CMK (cell line): ENCODE measurements at places on chromosomes 1 and 21.
A peak's percentile ranks its signal among the peaks of the same experiment; 100 is the strongest.

GRCh38 chr1:182340233-182341058 is 51.1 kb downstream of the GLUL start:
- DNase-seq: no peak

DNA sequence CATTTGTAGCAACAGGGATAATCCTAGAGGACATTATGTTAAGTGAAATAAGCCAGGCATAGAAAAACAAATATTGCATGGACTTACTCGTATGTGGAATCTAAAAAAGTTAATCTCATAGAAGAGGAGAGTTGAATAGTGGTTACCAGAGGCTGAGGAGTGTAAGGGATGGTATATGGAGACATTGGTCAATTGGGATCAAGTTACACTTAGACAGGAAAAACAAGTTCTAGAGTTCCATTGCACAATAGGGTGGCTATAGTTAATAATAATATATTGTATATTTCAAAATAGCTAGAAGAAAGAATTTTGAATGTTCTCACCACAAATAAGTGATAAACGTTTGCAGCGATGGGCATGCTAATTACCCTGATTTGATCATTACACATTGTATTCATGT is 354.6 kb downstream of the SEC16B start:
- DNase-seq: no peak

- no peak for DNase-seq
These were observed 23.3 kb downstream of the CAPN8 start for GRCh38 chr1:223642237-223642636.

DNA sequence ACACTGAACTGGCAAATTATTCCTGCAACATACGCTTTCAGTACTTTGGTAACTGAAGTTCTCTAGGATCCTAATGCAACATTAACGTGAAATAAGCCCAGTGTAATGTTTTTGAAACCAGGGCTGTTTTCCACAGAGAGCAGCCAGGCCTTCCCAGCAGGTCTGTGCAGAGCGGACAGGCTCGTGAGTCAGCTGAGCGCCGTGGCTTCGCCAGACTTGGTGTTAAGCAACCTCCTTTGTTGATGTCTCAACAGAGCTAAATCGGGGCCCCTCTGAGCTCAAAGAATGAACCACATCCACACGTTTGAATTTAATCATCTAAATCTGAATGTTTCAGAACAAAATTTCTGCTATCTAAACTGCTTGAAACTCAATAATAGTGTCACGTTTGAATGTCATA is 181.8 kb upstream of the FMN2 start:
- no peak for DNase-seq

DNA sequence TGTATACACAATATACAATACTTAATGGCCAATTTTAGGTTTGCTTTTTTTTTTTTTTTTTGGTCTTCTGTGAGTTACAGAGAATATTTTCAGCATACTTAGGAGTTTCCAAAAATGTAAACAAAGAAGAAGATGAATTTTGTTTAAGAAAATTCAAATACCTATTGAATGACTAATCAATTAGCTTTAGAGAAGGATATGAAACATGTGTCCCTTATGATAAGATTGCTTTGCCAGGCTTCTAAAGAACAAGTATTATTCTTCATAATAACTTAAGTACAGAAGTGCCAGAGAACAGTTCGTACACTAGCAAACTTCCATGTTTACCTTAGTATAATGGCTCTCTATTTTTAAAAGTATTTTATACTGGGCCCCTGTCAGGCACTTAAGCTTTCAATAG is 1191.0 kb upstream of the NCAM2 start:
- DNase-seq: no peak

GRCh38 chr1:234311414-234311813 is 61.8 kb upstream of the COA6 start:
- no peak for DNase-seq

DNA sequence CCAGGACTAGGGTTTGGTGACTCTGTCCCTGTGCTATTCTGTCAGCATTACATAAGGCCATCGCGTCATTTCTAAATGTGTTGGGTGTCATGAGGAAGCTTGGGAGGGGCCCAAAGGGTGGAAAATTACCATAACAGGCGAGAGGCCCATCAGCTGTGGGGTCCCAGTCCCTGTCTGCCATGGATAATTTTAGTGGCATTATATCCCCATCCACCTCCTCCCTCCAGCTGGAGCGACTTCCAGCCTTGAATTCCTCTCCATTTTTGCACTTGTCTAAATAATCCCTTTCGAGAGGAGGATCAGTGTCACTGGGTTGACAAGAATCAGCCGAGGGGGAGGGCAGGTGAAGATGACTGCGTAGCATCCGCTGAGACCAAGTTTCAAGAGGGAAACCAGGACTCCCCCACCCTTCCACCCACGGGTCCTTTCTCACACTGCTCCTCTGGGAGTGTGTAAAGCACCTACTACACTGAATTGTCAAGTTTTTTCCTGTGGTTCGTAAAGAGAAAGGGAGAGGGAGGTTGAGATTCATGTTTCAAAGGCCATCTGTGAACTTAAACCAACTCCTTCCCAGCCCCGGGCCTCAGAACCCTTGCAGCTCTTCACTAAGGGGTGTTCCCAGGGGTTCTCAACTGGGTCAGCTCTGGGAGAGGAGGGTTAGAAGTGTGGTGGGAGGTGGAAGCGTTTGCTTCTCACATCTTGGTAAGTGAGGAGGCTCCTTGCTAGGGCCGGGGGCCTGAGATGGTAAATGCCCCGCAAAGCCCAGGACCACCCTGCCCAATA is 29.2 kb downstream of the VASH2 start:
- no peak for DNase-seq

GRCh38 chr1:24329331-24329730 is 10.2 kb downstream of the GRHL3 start:
- peak; percentile 27 for DNase-seq

- DNase-seq: no peak
These were observed 394.8 kb downstream of the PBX1 start for GRCh38 chr1:164953815-164954214.

DNA sequence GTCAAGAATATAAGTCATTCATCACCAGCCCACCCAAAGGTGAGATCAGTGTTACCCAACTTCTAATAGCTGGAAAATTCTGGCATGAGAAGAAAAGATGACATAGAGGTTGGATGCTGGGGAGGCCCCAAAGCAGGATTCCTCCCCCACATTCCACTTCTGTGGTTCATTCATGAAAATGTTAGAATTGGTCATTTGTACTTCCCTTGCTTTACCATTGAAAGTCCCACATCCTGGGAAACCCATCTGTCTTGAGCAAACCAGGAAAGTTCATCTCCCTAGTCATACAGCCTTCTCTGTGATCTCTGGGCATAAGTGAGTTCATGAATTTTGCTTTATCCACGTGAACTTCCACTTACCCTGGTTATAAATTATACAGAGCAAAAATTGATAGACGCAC is 66.8 kb downstream of the SERINC2 start:
- no peak for DNase-seq

DNA sequence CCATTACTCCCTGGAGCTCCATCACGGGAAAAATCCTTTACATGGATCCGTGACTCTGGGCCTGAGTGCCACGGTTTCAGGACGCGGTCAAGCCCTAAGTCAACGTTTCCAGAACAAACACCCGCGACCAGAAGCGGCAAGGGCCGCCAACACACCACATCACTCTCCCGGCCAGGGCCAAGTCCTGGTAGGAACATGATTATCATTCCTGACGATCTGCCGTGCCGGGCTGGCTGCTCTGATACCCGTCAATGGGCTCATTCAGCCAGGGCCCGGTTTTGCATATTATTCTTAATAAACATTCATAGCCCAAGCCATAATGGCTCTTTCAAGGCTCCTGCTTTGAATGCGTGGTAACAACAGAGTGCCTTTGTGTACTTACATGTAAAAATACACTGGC is 44.6 kb upstream of the SIM2 start:
- DNase-seq: no peak

DNA sequence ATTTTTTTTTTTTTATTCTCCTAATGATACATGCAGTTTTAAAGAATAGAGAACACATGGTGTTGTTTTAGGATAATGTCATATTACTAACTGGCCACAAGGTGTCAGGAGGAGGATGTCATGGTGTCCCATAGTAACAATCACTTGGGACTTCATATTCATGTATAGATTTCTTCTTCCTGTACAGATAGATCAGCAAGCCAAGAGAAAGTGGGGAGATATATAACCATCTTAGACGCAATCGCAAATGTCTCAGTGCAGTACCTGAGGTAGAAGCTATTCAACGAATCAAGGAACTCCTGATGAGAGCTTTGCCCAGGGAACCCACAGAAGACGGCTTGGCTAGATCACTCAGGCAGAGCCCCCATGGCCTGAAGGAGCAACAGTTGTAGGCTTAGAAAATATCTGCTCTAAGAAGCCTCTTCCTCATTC is 12.3 kb downstream of the OR2T11 start:
- DNase-seq: peak; percentile 18

DNA sequence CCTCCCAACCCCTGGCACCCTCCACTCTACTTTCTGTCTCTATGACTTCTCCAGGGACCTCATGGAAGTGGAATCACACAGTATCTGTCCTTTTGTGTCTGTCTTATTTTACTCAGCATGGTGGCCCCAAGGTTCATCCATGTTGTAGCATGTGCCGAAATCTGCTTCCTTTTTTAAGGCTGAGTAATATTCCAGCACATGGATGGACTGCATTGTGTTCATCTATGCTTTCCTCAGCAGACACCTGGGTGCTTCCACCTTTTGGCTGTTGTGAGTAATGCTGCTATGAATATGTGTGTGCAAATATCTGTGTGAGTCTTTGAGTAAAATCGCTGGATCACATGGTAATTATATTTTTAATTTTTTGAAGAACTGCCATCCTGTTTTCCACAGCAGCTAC is 1.6 kb upstream of the PFKL start:
- DNase-seq: no peak

DNA sequence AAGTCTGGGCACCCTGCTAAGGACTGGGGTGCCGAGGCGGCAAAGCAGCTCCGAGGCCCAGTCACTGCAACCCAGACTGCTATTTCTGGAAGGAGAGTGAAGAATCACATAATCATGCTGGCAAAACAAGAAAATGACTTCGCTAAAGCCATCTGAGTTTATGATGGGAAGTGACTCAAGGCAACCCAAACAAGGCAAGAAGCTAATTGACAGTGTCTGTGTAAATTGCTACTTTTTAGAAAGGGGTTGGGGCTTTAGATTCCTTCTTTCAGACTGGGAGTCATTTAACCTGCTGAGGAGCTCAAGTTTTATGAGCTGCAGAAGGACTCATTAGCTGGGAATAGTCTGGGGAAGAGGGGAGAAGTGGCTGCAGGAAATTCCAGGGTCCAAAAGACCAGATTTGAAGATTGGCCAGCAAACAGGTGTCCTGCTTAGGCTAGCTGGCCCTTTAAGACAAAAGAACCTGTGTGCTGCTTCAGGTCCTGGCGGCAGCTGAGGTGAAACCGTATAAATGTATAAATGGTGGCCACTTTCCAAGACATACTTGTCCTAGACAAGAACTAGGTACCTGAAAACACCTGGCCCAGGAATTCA is 28.1 kb downstream of the TSHB start:
- DNase-seq: no peak

- no peak for DNase-seq
These were observed 26.6 kb downstream of the S100A10 start for GRCh38 chr1:151967091-151967490.

GRCh38 chr1:70072231-70072751 is 133.1 kb downstream of the LRRC40 start:
- DNase-seq: no peak

DNA sequence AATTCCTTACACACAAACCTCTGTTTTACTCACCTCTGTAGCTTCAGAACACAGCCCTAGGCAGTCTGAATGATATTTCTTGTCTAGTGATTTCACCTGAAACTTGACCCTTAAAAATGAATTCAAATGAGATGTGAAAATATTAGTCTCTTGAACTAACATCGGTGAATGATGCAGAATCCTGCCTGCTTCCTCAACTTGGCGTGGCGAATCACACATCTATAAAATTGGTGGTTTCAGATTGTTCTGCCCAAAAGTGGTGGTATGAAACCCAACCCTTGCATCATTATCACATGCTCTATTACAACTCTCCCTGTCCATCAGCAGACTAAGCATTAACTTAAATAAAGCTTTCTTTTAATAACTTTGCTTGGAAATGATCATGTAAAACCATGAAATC is 26.9 kb upstream of the C1orf21 start:
- DNase-seq: no peak

GRCh38 chr1:24100945-24101737 is 10.8 kb downstream of the MYOM3 start:
- DNase-seq: no peak

GRCh38 chr1:158686111-158687009 is at the start of gene SPTA1:
Gene SPTA1 (minus strand): TSS chr1:158686715. CDS start chr1:158686517, 198 bp downstream.
- DNase-seq: peak; percentile 52

DNA sequence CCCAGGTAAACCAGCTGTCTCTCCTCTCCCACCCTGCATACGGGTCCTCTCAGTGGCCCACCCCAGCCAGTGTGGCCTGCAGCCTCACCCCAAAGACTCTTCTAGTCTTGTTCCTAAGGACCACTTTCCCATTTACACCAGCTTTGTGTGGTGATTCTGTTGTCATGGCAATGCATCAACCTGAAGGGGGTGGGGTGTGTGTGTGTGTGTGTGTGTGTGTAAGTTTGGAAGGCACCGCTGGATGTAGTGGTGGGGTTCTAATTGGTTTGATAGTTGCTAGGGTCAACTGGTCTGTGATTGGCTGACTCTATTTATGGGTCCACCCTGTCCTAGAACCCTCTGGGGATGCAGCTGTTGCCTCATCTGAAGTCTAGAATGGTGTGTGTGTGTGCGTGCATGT is 4.7 kb upstream of the CDK18 start:
- no peak for DNase-seq

- no peak for DNase-seq
These were observed 9.4 kb upstream of the GNL2 start for GRCh38 chr1:37605061-37605650.

DNA sequence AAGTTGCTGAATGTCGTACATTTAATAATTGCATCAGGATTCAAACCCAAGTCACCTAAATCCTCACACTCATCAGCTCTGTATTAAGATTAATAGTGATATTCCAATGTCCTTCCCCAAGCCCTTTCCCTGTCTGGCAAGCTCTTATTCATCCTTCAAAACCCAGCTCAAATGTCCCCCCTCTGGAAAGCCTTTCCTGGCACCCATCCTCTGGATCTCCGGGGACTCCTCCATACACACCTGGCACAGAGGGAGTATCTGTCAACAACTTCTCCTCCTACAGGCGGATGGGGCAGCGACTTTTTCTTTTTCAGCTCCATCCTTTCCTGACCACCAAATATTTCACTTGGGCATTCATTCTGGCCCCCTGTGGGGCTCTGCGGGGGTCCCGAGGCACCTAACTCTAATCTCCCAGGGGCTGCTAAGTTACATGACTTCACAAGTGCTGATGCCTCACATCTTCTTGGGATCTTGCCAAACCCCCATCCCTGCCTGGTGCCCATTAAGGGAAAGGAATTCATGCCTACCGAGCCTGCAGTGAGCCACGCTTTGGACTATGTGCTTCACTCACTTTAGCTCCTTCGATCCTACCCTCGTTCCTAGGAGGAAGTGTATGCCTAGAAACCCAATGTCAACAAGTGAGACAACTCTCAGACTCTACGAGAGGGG is 15.2 kb downstream of the TINAGL1 start:
- no peak for DNase-seq

GRCh38 chr1:18288722-18289121 is 181.1 kb downstream of the IGSF21 start:
- no peak for DNase-seq
